ENCODE measurements at places on chromosomes 3 and 15.

DNA sequence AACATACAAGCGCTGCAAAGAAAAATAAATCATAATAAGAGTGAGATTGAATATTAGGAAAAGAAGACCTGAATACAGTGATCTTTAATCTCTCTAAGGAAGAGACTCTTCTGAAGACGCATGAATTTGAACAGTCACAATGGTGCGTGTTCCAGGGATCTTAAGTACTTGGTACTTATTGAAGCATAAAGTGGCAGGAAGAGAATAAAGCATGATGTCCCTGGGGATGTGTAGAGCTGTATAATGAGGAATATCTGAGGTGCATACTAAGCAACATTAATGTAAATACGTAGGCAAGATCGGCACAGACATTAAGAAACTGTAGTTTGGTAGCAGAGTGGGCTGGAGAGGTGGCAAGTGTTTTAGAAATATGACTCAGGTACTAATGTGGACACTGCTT, 246.2 kb upstream of the MCTP2 start:
- no peak for DNase-seq

- DNase-seq, result no peak
These were observed 66.3 kb upstream of the NEDD4 start for GRCh38 chr15:56059716-56060115.

DNA sequence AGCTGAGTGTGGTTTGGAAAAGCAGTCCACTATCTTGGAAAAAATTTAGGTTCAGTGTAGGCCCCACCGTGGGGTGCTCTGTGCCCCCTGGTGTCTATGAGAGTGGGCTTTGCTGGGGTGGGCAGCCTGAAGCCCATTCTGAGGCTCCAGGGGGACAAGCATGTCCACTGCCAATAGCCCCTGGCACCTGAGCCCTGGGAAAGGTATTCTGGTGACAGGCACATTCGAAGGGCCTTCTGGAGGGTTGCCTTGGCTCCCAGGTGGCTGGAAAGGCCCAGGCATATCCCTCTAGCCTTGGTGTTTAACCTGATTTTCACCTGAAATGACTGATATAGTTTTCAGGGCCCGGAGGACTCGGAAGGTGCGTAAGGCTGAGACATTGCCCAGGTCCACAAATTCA, 36.1 kb downstream of the SCN5A start:
- DNase-seq, result no peak

GRCh38 chr15:66569461-66570137, 3.8 kb upstream of the LCTL start:
- no peak for DNase-seq

Data from stimulated activated CD8-positive, alpha-beta memory T cell treated with anti-CD3 and anti-CD28 coated beads, Interleukin-4, amount 100 ng/mL, for 4 hours (primary cell).